ENCODE measurements at places on chromosomes 7 and 10.
A peak's percentile ranks its signal among the peaks of the same experiment; 100 is the strongest.

DNA sequence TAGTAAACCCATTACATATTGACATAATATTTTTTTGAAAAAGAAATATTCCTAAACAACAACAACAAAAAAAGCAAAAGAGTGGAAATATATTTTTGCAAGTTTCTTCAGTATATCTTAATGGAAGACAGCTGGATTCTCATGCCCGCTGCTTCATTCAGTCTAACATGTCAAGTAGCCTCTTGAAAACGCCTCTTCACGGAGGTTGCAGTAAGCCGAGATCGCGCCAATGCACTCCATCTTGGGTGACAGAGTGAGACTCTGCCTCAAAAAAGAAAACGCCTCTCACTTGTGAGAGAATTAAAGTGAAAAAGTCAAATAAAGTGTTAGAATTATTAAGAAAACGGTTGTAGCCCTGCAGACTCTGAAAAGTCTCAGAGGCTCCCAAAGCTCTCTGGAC, 1.3 kb downstream of the CUTC start:
- no peaks in the 10 kb centered on the region for H3K36me3 ChIP-seq
- H3K27ac ChIP-seq, result no peak overlapping the region
- peaks cover 32% of the 10 kb centered on the region for H3K4me1 ChIP-seq
- DNase-seq, result no peak
- peak overlapping the region; percentile 95 for H3K4me3 ChIP-seq

GRCh38 chr10:65534771-65535170, 1391.1 kb upstream of the LRRTM3 start:
- DNase-seq, result no peak
- no peak overlapping the region for H3K4me3 ChIP-seq
- no peaks in the 10 kb centered on the region for H3K4me1 ChIP-seq
- no peak overlapping the region for H3K27ac ChIP-seq
- no peaks in the 10 kb centered on the region for H3K36me3 ChIP-seq

- H3K4me3 ChIP-seq, result no peak overlapping the region
- H3K27me3 ChIP-seq, result no peaks in the 10 kb centered on the region
- no peaks in the 10 kb centered on the region for H3K36me3 ChIP-seq
- H3K4me1 ChIP-seq, result no peaks in the 10 kb centered on the region
These were observed 105.5 kb downstream of the SEMA3D start for GRCh38 chr7:85081392-85081791.

DNA sequence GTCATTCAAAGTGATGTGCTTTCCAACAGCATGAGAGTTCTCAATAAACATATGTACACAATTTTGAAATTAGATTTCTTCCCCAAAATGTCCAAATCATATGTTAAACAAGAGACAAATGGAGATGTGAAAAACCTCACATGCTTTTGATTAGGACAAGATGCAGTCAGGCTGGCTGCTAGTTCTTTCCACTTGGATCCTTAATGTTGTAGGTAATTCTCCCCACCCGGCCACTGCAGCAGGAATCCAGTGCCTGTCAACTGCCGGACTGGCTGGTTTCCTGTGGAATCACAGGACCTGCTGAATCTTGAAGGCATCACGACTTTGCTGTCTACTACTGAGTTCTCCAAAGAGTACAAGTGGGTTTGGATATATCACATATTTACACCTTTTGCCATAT, 138.6 kb upstream of the AKR1E2 start:
- DNase-seq, result no peak
- H3K36me3 ChIP-seq, result no peaks in the 10 kb centered on the region
- no peak overlapping the region for H3K27ac ChIP-seq
- no peaks in the 10 kb centered on the region for H3K27me3 ChIP-seq
- H3K4me3 ChIP-seq, result no peak overlapping the region
- peaks cover 13% of the 10 kb centered on the region for H3K4me1 ChIP-seq

DNA sequence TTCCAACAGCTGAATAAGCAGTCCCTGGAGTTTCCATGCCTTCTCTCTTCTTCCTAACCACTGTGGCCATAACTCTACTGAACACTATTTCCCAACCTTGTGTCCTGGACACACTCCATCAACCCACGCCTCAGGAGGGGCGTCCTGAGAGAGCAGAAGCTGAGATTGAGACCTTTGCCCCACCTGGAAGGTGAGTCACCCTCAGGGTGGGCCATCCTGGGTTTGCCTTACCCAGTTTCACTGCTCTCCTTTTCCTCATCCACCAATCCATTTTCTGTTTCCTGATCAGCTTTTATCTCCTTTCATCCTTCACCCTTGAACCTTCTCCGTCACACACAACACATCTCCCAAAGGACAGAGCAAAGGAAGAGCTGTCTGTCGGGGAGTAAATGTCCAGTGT, 91.4 kb downstream of the TMEM130 start:
- no peak overlapping the region for H3K4me3 ChIP-seq
- no peaks in the 10 kb centered on the region for H3K4me1 ChIP-seq
- no peaks in the 10 kb centered on the region for H3K27me3 ChIP-seq
- H3K27ac ChIP-seq, result no peak overlapping the region

DNA sequence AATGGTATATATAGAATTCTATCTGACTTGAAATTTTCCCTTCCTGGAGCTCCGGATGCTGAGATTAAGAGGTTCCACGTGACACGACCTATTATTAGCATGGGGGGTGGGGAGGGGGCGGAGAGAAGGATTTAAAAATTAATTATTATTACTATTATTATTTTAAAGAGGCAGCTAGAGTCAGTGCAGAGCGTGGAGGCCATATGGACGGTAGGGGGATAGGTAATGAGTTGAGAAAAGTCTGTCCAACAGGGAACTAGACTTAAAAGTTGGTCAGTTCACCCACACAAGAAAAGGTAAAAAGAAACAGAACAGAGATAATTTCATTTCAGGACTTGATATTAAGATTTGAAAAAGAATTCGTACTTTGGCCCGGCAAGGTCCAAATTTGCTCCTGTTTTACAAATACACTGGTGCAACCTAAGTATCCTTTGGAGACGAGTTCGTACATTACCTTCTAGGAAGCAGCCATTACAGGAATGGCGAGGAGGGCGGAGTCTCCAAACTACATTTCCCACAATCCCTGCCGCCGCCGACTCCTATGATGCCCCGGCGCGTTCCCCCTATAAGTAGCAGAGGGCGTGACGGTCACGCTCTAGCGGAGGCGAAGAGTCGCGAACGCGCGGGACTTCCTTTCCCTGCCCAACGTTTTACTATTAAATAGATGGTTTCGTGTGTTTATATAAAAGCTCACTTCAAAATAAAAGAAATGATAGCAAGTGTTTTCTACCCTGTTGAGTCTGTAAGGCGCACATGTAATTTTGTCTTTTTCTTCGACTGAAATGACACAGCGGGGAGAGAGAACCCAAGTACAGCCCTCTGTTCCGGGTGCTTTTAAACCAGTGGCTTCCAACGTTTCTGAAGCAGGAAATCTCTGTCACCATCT, at the start of gene SMIM30:
Gene SMIM30, minus strand, starts transcription at position 481 of the 886 bp plus-strand sequence. CDS start 976 bp downstream, outside the sequence.
- H3K27me3 ChIP-seq, result no peaks in the 10 kb centered on the region
- peak within 1 kb of the TSS; percentile 49 for H3K4me3 ChIP-seq
- peak; percentile 94 for DNase-seq
- H3K27ac ChIP-seq, result peak within 1 kb of the TSS; percentile 63

DNA sequence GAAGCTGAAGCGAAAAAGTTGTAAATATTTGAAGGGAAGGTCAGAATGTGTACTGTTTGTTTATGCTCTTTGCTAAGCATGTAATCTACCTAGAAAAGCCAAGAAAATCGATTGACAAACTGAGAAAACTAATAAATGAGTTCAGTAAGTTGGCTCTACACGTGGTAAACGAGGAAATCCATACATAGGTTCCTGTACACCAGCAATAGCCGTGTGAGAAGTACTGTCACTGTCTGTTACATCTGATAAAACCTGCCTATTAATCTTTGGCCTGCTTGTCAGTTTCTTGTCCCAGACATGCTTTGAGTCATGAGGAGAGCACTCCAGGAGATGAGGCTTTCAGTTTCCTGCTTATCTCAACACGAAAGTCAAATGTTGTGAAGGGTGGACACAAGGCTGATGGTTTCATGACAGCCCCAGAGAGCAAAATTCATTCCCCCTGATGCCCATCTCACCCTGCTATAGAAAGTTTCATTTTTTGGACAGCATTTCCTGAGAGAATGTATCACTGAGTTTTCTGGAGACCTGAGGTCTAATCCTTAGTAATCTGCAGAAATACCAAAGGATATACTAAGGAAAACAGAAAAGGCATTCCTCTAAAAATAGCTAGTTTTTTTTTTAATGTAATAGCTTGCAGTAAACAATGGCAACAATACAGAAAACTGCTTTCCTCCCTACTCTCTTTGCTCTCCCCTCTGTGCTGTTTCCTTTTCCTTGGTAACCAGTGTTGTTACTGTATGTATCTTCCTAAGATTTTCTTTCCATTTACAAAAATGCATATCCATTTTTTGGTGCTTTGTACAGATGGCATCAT, 18.8 kb downstream of the BMPR1A start:
- no peak overlapping the region for H3K27ac ChIP-seq
- no peak for DNase-seq
- no peaks in the 10 kb centered on the region for H3K36me3 ChIP-seq
- no peak overlapping the region for H3K4me3 ChIP-seq

DNA sequence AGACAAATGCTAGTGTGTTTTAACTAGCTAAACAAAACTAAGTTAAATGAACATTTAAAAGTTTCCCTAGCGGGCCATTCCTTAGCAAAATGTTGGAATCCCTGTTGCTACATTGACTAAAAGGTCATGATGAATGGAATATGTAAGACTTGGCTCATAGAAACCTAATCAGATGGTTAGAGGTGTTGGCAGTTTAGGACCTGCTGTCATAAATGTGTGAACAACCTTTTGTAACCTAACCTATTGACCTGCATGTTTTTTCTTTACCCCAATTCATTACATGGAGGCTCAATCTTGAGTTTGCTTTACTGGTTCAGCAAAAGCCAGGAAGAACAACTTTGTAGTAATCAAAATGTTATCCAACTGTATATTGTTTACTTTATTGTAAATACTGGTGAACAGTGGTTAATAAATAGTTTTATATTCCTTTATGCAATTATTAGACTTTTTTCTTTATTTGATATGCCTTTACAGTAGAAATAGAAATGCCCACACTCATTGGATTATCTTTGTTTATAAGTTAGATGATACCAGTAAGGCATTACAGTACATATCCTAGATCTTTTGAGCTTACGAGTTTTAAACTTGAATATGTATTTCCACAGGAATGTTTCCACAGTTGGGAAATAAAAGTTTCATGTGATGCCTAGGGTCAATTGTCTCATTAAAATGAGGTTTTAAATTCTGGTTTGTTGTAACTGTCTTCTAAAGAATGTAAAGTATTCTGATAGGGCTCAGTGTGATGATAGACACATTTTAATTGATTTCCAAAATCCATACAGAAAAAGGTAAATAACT, 11.6 kb downstream of the CBX3 start:
- peaks cover under 1% of the 10 kb centered on the region for H3K4me1 ChIP-seq
- no peak for DNase-seq
- no peak overlapping the region for H3K4me3 ChIP-seq
- H3K27ac ChIP-seq, result no peak overlapping the region
- no peaks in the 10 kb centered on the region for H3K27me3 ChIP-seq
- peaks cover 40% of the 10 kb centered on the region for H3K36me3 ChIP-seq

GRCh38 chr7:40760293-40760964, 625.6 kb downstream of the SUGCT start:
- DNase-seq, result no peak
- H3K27me3 ChIP-seq, result no peaks in the 10 kb centered on the region
- no peak overlapping the region for H3K27ac ChIP-seq
- H3K36me3 ChIP-seq, result no peaks in the 10 kb centered on the region
- H3K4me3 ChIP-seq, result no peak overlapping the region

GRCh38 chr7:31054608-31055278, 2.6 kb downstream of the ADCYAP1R1 start:
- H3K27me3 ChIP-seq, result no peaks in the 10 kb centered on the region
- no peak overlapping the region for H3K27ac ChIP-seq
- peaks cover 12% of the 10 kb centered on the region for H3K4me1 ChIP-seq
- H3K4me3 ChIP-seq, result no peak overlapping the region
- H3K36me3 ChIP-seq, result no peaks in the 10 kb centered on the region

DNA sequence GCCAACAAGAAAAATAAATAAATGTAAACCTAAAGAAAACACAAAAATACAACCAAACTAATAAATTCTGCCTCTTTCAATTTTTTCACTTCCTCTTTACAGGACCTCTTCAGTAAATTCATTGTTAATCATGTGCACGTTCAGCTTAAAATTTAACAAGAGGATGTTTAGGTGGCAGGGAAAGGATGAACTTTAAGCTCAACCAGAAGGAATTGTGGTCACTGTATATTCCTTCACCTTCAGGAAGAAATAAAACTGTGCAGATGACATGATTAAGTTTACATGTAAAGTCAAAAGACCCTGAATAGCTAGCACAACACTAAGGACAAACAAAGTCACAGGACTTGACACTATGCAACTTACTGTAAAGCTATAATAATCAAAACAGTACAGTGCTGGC, 33.0 kb downstream of the KIF5B start:
- no peaks in the 10 kb centered on the region for H3K27me3 ChIP-seq
- no peak overlapping the region for H3K4me3 ChIP-seq
- no peak overlapping the region for H3K27ac ChIP-seq
- no peaks in the 10 kb centered on the region for H3K4me1 ChIP-seq

DNA sequence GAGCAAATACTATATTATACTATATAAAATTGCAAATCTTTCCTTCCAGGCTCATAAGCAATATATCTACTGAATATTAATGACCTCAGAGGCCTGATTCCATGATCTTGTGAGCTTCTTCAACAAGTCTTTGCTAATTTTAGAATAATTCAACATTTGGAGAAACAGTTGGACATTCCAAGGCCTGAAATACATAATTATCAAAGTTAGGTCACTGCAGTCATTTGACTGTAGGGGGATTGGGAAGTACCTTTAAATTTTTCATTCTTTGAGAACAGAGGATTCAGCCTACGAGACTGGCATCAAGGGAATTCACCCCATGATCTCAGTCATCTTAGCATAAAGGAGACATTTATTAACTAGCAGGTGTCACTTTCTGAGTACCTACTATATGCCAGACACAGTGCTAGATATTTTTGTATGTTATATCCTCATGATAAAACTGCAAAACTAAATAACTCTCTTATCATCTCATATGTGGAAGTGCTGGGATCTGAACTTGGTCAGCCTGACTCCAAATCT, 85.4 kb downstream of the DOCK4 start:
- no peaks in the 10 kb centered on the region for H3K36me3 ChIP-seq
- no peaks in the 10 kb centered on the region for H3K27me3 ChIP-seq
- H3K4me3 ChIP-seq, result no peak overlapping the region
